ENCODE measurements at places on chromosomes 6 and 20.

DNA sequence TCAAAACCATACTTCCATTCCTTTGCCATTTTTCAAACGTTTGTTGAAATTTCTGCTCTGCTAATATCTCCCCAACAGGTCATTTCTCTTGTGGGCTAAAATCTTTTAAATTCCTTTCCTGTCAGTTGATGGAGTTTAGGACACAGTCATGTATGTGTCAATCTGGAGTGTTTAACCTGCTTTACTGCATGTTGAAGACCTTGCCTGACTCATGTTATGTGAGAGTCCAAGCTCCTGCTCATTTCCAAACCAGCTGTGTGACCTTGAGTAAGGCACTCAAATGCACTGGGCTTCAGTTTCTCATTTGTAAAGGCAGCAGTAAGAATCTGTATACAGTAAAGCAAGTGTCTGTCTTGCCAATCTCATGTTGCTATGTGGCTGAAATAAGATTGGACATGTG, 171.9 kb upstream of the SPACA1 start:
- DNase-seq = no peak

- DNase-seq = no peak
Observed at GRCh38 chr20:37328149-37328945, 17.6 kb upstream of the SRC start.

DNA sequence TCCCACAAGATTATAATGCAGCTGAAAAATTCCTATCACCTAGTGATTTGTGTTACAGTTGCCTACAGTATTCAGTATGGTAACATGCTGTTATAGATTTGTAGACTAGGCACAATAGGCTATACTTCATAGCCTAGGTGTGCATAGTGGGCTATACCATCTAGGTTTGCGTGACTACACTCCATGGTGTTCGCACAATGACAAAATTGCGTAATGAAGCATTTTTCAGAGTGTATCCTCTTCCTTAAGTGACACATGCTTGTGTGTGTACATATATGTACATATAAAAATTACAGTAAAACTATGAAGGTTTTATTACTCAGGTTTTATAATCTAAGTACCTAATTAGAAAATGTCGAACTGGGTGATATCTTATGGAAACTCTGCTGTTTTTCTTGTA, 133.0 kb downstream of the FARS2 start:
- DNase-seq = no peak

- no peak for DNase-seq
Observed at GRCh38 chr20:51276296-51276695, 253.4 kb upstream of the KCNG1 start.

DNA sequence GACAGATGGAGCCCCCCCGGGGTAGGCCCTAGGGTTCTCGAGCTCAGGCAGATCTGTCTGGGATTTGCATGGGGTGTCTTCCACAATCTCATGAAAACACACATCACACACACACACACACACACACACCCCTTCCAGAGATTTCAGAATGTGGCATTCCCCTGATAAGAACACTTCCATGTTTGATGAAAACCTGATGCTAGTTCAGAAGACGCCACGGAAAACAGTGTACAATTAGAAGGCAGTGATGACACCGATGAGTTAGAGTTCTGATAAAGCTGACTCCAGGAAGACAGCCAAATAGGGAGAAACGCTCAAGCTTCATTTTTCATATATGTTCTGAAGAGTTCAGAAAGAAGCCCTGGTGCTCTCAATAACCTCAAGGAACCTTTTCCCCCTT, 438.7 kb upstream of the JARID2 start:
- no peak for DNase-seq

- DNase-seq = no peak
Observed at GRCh38 chr6:111624401-111625098, 18.9 kb upstream of the TRAF3IP2 start.

GRCh38 chr20:63065911-63066310, 59.1 kb upstream of the BHLHE23 start:
- DNase-seq = no peak

- DNase-seq = no peak
Observed at GRCh38 chr6:112433457-112433856, 86.3 kb downstream of the RFPL4B start.

DNA sequence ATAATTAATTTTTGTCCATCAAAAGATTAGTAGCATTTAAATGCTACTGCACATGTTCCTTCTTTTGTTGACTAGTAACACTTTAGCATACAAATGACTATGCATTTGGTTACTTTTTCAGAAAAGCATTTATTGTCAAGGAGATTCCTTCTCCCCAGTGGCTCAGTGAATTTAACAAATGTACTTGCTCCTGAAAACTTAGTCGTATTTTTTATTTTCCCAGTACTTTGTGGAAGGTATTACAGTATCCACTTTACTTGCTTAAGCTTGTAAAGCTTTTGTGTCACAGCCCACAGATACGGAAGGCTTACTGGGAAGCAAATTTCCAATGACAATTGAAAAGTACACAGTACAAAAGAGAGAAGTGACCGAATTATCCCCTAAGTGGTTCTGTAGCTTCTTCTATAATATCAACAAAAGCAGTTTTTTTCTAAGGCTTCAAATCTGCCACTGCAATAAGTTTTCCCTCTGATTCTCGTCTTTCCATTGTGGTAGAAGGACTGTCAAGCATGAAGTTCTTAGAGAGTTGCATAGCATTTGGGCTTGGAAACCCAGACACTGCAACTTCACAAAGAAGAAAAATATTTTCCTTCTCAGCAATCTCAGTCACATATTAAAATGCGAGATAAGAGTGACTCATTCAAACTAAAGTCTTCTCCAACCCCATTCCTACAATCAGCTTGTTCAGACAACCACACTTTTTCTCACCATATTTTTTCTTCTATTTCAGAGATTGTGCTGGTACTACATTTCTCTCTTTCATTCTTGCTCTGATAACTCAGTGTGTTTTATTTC, 431.2 kb downstream of the GRIK2 start:
- no peak for DNase-seq

- no peak for DNase-seq
Observed at GRCh38 chr20:61126369-61127195, 125.5 kb upstream of the CDH4 start.

GRCh38 chr6:8175046-8175777, 72.9 kb upstream of the EEF1E1 start:
- no peak for DNase-seq

DNA sequence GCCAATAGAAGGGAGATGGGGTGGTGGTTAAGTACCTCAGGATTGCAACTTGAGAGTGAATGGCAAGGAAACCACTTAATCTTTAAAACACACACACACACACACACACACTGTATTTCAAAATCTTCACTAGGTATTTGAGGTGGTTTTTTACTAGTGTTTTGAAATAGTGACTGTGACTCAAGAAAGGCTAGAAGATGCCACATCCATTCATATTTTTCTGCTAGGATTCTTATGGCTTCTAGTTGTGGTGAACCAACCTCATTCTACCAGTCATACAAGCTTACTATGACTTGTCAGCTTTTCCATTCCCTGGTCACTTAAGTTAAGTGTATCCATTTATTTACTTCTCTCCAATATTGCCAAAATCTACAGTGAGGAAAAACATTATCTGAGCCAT, 519.4 kb upstream of the JAG1 start:
- DNase-seq = no peak

GRCh38 chr6:169145496-169145895, 108.2 kb downstream of the THBS2 start:
- no peak for DNase-seq

DNA sequence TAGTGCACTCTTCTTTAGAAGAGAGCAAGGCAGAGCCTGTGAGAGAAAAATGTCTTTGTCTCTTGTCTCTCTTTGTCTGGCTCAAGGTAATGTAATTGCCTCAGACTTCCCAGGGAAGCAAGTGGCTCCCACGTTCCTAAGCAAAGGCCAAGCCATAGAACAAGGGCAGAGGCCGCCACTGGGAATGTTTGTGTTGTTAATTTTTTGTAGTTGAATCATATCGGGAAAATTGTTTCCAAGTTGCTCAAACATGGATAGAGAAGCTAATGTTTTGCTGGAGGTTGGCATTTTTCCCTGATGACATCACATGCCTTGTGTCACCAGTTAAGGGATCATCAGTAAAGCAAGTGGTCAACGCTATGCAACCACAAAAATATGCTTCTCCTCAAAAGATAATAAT, 211.5 kb upstream of the FOXA2 start:
- peak; percentile 76 for DNase-seq

- DNase-seq = no peak
Observed at GRCh38 chr6:52718550-52718949, 44.7 kb downstream of the GSTA2 start.

- DNase-seq = no peak
Observed at GRCh38 chr20:58941471-58941870, 39.6 kb upstream of the NELFCD start.

DNA sequence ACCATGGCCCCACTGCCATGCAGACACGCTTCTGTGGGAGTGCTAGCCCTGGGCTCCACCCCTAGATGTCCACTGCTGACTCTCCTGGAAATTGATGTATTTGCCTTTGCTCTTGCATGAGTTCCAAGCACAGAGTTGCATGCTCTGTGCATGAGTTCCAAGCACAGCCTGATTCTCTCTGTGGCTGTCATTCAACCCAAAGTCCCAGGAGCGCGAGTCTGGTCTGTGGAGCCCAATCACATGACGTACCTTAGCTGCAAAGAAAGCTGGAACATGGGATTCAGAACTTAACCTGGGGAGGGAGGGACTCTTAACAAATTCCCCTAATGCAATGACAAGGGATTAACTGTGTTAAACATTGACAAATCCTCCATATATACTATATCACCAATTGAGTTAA, 114.3 kb upstream of the SLC24A3 start:
- DNase-seq = no peak

- DNase-seq = no peak
Observed at GRCh38 chr6:151176911-151177770, 62.6 kb upstream of the AKAP12 start.

GRCh38 chr6:56144538-56145324, 102.6 kb downstream of the COL21A1 start:
- no peak for DNase-seq

- DNase-seq = no peak
Observed at GRCh38 chr6:125164696-125165095, 11.1 kb downstream of the TPD52L1 start.

GRCh38 chr6:164751395-164751794, 558.0 kb downstream of the C6orf118 start:
- no peak for DNase-seq

GRCh38 chr6:167764215-167764614, 62.5 kb upstream of the AFDN start:
- DNase-seq = no peak

GRCh38 chr6:5275497-5275896, 14.2 kb downstream of the FARS2 start:
- no peak for DNase-seq

- peak; percentile 51 for DNase-seq
Observed at GRCh38 chr6:125314009-125314581, 12.3 kb upstream of the HDDC2 start.

Data from H4 (cell line).